ENCODE measurements at places on chromosomes 3 and 15.

- DNase-seq, result no peak
Measured at GRCh38 chr15:76169018-76169417, 109.2 kb downstream of the TMEM266 start.

GRCh38 chr15:87881026-87881425 is 375.5 kb downstream of the NTRK3 start:
- DNase-seq, result no peak

- DNase-seq, result no peak
Measured at GRCh38 chr3:158272081-158272480, 162.2 kb downstream of the RSRC1 start.

DNA sequence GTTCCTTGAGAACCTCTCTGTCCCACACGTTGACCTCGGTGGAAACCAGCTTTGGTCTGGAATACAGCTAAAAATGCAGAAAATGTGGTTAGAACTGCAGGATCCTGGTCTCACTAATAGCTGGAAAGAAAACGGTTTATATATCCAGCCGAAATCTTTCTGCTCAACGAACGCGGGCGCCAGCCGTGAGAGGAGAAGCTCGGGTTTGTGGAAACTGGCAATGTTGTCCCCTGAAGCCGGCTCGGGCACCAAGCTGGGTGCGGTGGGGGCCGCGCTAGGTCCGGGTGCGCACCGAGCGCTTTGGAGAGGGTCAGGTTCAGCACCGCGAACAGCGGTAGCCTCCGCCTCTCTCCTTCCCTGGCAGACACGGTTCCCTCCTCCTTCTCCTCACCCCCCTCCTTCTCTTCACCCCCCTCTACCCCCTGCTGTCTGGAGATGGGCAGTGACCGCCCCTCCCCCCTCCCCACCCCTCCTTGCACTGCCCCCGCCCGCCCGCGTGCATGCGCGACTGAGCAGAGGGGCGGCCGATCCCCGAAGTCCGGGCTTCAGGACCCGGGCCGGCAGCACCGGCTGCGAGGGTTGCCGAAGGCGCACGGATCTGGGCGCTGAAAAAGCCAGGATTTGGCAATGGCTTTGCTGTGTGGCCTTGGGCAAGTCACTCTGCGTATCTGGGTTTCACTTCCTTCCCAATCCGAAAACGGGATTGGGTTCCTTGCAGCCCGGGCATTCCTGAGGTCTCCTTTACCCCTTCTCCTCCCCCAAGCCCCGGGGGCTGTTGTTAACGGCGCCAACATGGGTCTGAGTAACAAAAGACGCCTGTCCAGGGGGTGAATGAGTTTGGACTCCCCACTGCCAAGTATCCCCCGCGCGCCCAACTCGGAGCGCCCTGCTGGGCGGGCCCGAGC is at the start of gene SKOR1:
TSS of gene SKOR1 (plus strand) at position 534 of the 905 bp plus-strand sequence. CDS start at position 628, 94 bp downstream.
- DNase-seq, result no peak

GRCh38 chr3:64144241-64144900 is 80.9 kb downstream of the PRICKLE2 start:
- no peak for DNase-seq

DNA sequence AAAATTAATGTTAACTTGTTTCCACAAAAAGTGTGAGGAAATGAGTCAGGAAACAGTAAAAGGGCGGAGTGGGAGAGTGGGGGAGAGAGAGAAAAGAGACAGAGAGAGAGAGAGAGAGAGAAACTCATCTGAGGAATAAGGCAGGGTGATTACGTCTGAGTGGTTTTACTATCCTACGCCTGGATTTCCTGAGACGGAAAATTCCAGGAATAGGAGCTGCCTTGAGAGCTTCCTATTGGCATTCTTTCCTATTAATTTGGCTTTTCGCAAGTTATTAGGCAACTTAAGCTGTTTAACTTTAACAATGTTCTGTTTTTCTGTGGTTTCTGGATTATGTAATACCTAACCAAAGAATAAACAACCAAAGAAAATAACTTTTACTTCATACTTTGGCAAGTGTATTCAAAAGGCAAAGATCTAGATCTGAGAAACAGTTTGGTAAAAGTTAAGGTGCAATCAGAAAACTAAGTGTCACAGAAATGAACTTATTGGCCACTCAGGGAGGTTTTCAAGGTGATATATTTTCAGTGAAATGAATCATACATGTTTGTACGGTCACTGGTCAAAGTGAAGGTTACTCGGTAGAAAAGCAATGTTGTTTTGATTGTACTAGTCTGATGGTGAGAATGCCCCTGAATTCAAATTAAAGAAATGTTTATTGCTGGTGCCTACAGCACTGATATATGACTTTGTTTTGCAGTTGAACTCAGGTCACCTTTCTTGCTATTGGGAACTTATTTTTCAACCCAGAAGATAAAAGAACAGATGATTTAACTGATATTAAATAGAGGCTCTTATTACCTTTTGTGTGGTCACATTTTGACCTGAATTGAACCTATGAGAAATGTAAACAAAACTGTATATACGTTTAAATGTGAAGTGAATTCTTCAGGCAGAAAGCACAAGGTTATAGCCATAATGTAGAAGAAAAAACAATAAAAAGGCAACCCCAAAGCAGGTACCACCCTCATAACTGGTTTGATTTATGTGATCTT is 39.9 kb upstream of the TNFSF10 start:
- DNase-seq, result peak; percentile 30

DNA sequence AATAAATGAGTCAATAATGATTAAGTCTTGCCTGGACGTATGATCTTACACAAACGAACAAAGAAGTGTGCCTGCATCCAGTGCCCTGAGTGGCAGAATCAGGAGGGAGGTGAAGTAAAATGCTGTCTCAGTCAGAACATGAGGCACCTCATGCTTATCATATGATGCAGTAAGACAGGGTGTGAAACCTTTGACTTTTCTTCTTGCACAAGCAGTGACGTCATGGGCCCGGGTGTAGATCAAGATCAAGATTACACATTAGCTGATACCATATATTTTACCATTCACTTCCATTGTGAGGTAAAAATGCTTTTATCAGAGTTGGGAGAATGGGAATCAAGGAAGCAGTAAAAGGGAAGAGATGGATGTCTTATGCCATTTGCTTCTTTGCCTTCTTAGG is 291.6 kb upstream of the PLSCR5 start:
- no peak for DNase-seq

DNA sequence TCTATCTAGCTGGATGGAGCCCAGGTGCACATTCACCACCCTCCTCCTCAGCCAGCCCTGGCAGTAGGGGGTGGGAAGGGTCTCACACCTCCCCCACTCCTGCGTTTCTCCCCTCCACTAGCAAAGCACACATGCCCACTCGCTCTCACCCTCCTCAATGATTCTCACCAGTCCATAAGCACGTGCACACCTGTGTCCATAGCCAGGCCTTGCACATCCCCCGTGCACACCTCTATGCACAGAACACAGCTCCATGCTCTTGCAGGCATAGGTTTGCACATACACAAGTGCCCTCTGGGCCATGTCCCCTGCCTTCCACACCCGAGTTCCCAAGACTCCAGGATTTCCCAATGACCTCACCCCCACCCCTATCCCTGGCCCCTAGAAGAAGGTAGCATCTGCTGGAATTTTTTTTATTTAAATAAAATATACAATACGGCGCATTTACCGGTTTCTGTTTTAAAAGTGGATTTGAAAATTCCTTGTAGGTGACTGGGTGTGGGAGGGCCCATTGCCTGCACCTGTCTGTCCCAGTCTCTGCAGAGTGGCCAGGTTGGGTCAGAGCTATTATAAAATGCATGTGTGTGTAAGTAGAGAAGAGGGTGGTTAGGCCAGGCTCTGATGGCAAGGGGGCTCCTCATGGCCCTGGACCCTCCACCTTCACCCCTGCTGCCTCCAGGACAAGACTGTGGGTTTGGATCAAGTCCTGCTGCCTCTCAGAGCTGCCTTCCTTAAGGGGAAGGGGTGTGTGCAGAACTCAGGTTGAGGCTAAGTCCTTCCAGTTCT is 49.1 kb downstream of the HCN4 start:
- DNase-seq, result no peak

- DNase-seq, result peak; percentile 15
Measured at GRCh38 chr3:113133140-113133539, 78.2 kb upstream of the BOC start.

GRCh38 chr3:45639044-45639392 is 44.5 kb downstream of the LIMD1 start:
- DNase-seq, result no peak

GRCh38 chr3:77321646-77322045 is 281.7 kb downstream of the ROBO2 start:
- DNase-seq, result no peak

DNA sequence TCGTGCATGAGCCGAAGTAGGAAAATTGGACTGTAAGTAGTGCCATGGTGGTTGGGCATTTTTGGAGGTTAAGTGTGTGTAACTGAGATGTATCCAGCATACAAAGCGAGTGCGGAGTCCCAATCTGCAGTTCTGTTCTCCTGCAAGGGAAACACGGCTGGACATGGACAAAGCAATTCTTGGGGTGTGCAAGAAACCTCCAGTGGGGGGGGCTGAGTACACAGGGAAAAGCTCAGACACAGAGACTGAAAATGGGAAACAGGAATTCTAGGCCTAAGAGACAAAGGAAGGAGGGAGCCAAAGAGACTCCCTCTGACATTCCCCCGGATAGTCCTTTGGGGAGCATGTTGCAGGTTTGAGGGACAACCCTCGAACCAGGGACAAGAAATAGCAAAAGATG is 83.2 kb upstream of the PLSCR4 start:
- DNase-seq, result no peak

DNA sequence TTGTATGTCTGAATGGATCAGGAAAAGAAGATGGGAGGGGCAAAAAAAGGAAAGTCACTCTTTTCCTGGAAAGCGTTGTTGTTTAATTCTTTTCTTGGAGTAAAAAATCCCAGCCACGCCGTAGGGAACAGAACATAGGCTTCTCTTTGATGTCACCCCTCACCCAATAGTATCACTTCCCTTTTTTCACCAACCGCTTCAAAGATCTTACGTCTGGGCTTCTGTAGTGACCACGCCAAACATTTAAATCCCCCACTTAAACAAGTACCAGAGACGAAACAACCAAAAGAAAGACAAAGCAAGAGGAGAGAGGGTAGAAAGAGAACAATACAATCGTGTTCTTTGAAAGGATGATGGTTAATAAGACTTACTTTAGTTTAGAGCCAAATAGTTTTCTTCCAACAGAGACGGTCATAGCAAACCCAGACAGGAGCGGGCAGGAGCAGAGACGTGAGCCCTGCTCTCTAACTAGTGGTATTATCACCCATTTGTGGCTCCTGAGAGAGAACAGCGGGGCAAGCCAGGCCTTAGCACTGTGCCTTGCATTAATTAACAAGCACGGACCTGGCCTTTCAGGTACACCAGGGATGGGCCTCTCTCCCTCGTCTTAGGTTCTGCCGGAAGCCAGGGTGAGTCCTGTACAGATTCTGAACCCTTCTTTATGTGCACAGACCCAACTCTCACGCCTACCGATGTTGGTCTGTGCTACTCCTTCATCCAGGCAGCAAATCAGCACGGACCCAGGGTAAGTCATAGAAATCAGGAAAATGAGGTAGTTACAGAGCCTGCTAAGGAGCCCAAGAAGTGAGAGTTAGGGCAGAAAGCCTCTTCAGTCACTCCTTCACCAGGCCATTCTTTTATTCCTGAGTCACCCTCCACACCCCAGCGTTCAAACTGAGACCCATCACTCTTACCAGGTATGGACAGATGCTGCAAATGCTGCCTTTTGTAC is 28.2 kb upstream of the BCL6 start:
- DNase-seq, result no peak
